ENCODE measurements at places on chromosomes 1 and 21. TPM values are rescaled to one million over a fixed set of nuclear protein-coding genes. Genes with fewer than 3 reads are reported as not detected.

TMEM79 gene
- 1.3 TPM for total RNA-seq

SERINC2 gene
- 50.6 TPM for total RNA-seq

CELSR2 gene
- total RNA-seq: 13.8 TPM

NPR1 gene
- 19.9 TPM for total RNA-seq

AKIRIN1 gene
- 34.8 TPM for total RNA-seq

SEC16B gene
- 3.8 TPM for total RNA-seq

ARHGAP30 gene
- total RNA-seq: 5.2 TPM

SLAMF7 gene
- total RNA-seq: 3.3 TPM

GRCh38 chr1:95002540-95003432, 70.0 kb downstream of the ALG14 start:
- no peaks in the 10 kb centered on the region for H3K36me3 ChIP-seq
- H3K4me3 ChIP-seq: no peak overlapping the region
- DNase-seq: no peak
- H3K27me3 ChIP-seq: no peaks in the 10 kb centered on the region
- H3K27ac ChIP-seq: peak overlapping the region; percentile 40

- H3K27ac ChIP-seq: peak overlapping the region; percentile 98
- H3K27me3 ChIP-seq: no peaks in the 10 kb centered on the region
- peaks cover 8% of the 10 kb centered on the region for H3K4me1 ChIP-seq
- no peaks in the 10 kb centered on the region for H3K36me3 ChIP-seq
- H3K4me3 ChIP-seq: peak overlapping the region; percentile 86
- no peak for DNase-seq
Measured at GRCh38 chr1:36222481-36223380, 1.5 kb upstream of the THRAP3 start.

- H3K4me1 ChIP-seq: no peaks in the 10 kb centered on the region
- no peaks in the 10 kb centered on the region for H3K36me3 ChIP-seq
- H3K27me3 ChIP-seq: no peaks in the 10 kb centered on the region
- no peak overlapping the region for H3K4me3 ChIP-seq
- no peak for DNase-seq
Measured at GRCh38 chr1:16927256-16927655, 5.5 kb downstream of the CROCC start.

GRCh38 chr1:200310824-200311223, 99.0 kb downstream of the ZNF281 start:
- H3K36me3 ChIP-seq: no peaks in the 10 kb centered on the region
- DNase-seq: no peak
- H3K4me1 ChIP-seq: no peaks in the 10 kb centered on the region
- H3K27ac ChIP-seq: no peak overlapping the region

GRCh38 chr1:161999301-162000052, 24.2 kb downstream of the OLFML2B start:
- no peak for DNase-seq
- no peak overlapping the region for H3K4me3 ChIP-seq
- H3K4me1 ChIP-seq: no peaks in the 10 kb centered on the region
- no peak overlapping the region for H3K27ac ChIP-seq
- H3K27me3 ChIP-seq: no peaks in the 10 kb centered on the region

GRCh38 chr1:8356256-8357209, 38.6 kb downstream of the SLC45A1 start:
- DNase-seq: no peak
- H3K27me3 ChIP-seq: no peaks in the 10 kb centered on the region
- H3K4me1 ChIP-seq: no peaks in the 10 kb centered on the region
- H3K36me3 ChIP-seq: peaks cover 18% of the 10 kb centered on the region

GRCh38 chr1:29121936-29122681, 1.6 kb downstream of the TMEM200B start:
- peak overlapping the region; percentile 68 for H3K4me3 ChIP-seq
- H3K27ac ChIP-seq: peak overlapping the region; percentile 93
- H3K27me3 ChIP-seq: no peaks in the 10 kb centered on the region
- DNase-seq: no peak
- H3K36me3 ChIP-seq: no peaks in the 10 kb centered on the region

DNA sequence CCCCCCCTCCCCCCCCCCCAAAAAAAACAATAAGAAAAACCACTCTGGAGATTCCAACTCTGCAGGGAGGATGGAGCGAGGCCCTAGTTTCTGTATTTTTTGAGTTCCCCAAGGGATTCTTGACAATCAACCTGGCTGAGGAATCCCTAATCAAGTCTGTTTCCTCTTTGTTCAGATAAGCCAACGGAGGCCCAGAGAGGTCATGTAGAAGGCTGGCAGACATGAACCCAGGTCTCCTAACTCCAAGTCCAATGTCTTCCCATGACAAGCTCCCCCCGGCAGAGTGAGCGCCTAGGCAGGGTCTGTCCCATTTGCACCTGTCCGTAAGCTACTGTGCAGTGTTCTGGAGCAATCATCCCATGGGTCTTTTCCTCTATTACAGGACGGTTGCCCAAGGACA, 39.5 kb downstream of the LRRC71 start:
- no peaks in the 10 kb centered on the region for H3K27me3 ChIP-seq
- H3K4me1 ChIP-seq: no peaks in the 10 kb centered on the region
- H3K36me3 ChIP-seq: peaks cover 21% of the 10 kb centered on the region
- no peak for DNase-seq
- H3K27ac ChIP-seq: no peak overlapping the region

All from breast epithelium (tissue), 4 donors.